T47D (cell line): ENCODE measurements at places on chromosomes 16 and 17.

- DNase-seq, result no peak
These were observed 107.7 kb downstream of the SEC14L1 start for GRCh38 chr17:77248216-77249114.

DNA sequence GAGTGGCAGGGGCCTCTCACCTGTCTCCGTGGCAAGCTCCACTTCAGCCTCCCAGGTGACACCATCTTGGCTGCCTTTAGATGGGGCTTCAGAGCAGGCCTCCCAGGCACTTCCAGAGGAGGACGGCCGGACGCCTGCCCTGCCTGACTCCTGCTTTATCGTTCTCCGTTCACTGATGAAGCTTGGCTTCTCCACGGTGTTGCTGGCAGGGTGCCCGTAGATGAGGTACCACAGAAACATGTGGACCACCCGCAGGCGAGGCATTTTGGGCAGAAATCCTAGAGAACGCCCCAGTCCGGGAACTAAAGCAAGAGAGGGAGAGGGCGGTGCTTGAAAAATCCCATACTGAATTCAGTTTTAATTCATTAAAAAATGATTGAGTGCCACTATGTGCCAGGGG is 54.5 kb downstream of the GTF3C1 start:
- DNase-seq, result no peak

- DNase-seq, result no peak
These were observed 112.0 kb upstream of the METRNL start for GRCh38 chr17:82967268-82968032.

DNA sequence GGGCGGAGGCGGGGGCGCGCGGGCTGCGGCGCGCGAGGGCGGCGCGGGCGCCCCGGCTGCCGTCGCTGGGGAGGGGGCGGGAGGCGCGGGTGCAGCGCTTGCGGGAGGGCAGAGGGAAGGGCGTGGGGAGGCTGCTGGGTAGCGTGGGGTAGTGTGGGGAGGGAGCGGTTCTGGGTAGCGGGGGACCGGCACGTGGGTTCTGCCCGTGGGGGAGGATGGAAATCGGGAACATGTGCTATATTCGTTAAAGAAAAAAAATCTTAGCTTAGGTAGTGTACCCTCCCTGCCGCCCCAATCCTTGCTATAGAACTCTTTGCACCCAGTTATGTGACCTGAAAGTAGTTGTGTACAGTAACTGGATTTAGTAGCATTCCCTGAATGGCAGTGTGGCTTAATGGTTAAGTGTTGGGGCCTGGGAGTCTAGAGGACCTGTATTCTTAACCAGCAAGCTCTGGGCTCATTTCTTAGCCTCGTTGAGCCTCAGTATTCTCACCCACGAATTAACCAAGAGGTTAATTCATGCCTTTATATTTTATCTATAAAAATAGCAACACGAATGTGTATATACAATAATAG is 646 bp downstream of the RABEP1 start:
- DNase-seq, result no peak

- no peak for DNase-seq
These were observed 46.4 kb downstream of the IRF8 start for GRCh38 chr16:85945424-85945751.

GRCh38 chr17:8788998-8789397 is 10.2 kb downstream of the MFSD6L start:
- no peak for DNase-seq

DNA sequence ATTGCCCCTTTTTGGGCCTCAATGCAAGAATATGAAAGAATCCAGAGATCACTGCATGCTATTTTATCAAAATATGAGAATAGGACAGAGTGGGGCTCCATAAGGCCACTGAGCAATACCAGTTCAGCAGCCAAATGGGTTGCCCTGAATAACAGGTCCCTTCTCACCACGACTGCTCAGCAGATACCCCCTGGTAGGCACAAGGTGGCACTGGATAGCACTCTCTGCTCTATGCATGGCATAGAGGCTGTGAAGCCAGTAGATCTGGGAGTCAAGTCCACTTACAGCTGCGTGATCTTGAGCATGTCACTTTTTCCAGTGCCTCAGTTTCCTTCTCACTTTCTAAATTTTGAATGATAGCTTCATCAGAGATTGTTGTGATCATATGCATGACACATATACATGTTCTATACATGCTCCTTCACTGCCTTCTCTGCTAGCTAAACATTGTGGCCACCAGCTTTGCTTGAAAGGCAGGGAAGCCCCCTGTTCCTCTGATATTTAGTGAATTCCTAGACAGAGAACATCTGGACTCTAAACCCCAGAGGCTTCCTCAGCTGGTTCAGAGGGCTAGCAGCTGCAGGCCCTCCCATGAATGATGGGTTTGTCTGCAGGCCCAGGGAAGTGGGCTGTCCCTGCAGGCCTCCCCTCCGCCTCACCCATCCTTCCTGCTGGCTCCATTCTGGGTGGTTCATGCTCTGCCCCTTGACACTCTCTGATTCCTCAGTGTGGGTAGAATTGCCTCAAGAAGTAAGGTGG is 84.9 kb upstream of the ASIC2 start:
- DNase-seq, result peak; percentile 22

DNA sequence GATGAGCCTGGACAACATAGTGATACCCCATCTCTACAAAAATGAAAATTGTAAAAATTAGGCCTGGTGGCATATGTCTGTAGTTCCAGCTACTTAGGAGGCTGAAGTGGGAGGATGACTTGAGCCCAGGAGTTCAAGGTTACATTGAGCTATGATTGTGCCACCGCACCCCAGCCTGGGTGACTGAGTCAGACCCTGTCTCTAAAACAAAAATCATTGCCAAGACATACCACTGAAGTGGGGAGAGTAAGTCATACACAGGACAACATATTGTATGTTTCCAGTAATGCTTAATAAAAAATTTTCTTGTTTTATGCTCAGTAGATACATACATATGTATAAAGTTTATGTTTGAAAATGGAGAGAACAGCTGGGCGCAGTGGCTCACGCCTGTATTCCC is 39.2 kb downstream of the NDE1 start:
- DNase-seq, result no peak

DNA sequence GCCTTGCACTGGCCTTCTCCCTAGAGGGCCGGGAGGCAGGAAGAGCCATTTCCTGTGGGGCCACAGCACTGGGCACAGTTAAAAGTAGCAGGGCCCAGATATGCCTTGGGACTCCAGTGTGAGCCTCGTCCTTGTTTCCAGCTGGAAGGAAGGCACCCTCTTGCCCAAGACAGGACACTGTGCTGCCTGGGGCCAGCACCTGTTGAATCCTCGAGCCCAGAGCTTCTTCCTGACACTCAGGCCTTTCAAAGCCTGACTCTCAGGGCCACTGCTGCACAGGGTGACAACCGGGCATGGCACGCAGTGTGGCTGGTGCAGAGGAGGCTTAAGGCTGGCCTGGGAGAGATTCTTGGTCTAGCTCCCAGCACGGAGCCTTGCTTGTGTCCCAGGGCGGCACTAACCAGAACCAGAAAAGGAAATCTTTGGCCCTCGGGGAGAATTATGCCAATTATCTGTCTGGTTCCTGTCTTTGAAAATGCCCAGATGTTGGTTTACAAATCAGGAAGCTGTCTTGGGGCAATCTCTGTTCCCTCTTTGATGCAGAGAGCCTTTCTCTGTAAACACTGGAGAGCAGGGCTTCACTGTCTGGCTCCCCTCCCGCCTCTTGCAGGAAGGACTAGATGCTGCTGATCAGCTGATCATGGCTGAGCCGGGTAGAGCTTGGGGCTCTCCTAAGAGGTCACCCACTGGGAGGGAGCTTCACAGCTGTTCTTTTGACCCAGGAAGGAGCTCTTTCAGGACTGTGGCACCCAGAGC is 11.1 kb downstream of the LDHD start:
- DNase-seq, result no peak

- no peak for DNase-seq
These were observed 6.2 kb downstream of the C17orf100 start for GRCh38 chr17:6657633-6658287.

- no peak for DNase-seq
These were observed 26.0 kb downstream of the CEP131 start for GRCh38 chr17:81196505-81197408.

GRCh38 chr17:2263183-2264066 is 40.2 kb downstream of the SMG6 start:
- no peak for DNase-seq
